ENCODE measurements at places on chromosomes 11 and 22.

GRCh38 chr11:46251954-46252353, 25.5 kb upstream of the CREB3L1 start:
- DNase-seq: no peak

- no peak for DNase-seq
Observed at GRCh38 chr22:32058656-32059260, 15.7 kb downstream of the SLC5A1 start.

DNA sequence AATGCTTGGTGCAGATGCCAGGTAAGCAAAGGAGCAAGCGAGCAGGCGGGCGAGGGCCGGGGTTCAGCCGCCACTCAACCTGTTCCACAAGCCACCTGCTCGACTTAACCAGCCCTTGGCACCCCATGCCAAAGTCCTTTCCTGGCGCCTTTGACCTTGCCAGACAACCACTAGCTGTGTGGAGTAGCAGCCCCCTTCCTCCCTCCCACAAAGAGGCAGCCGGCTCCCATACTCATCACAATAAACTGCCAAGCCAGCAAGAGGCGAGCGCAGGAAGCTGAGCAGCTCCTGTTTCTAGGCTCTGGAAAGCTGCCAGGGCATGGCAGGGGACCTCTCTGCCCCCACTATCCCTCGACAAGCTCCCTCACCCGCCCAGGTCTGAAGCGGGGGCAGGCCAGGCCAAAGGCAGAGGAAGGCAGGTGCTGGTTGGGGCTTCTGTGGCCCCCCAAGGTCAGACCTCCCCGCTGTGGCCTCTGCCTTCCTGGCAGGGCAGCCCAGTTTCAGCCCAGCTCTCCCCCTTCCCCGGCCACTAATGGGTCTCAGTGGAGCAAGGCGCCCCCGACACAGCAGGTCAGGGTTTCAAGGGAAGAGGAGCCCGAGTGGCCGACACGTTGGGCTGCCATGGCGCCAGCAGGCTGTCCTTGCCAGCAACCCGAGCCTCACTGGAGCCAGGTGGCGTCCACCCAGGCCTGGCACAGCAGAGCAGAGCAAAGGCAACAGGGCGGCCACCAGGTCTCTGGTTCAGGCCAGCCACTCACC, 15.3 kb downstream of the MACROD1 start:
- no peak for DNase-seq

GRCh38 chr11:68314203-68315170, 2.1 kb downstream of the LRP5 start:
- no peak for DNase-seq

- DNase-seq: no peak
Observed at GRCh38 chr11:78351979-78352841, 65.4 kb downstream of the GAB2 start.

GRCh38 chr11:68710409-68710808, 26.1 kb downstream of the GAL start:
- no peak for DNase-seq

Measured in activated naive CD4-positive, alpha-beta T cell (primary cell).